ENCODE measurements at places on chromosomes 5 and 9.
A peak's percentile ranks its signal among the peaks of the same experiment; 100 is the strongest.

GRCh38 chr5:145991044-145991575, 54.7 kb downstream of the SH3RF2 start:
- DNase-seq: no peak

DNA sequence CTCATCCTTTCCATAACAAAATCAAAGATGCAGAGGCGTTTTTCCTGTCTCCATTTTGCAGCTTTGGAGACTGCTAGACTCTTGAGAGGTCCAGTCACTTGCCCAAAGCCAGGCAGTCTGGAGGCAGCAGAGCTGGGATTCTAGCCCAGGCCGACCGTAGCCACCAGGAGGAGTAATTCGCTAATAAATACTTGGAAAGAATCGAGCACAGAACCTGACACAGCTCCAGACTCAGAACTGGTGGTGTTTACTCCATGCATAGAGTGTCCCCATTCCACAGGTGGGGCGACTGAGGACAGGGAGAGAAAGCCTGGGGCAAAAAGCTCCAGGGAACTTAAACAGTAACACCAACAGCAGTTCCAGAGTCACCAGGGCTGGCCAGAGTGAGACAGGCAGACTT, 10.7 kb upstream of the CERCAM start:
- DNase-seq: no peak

DNA sequence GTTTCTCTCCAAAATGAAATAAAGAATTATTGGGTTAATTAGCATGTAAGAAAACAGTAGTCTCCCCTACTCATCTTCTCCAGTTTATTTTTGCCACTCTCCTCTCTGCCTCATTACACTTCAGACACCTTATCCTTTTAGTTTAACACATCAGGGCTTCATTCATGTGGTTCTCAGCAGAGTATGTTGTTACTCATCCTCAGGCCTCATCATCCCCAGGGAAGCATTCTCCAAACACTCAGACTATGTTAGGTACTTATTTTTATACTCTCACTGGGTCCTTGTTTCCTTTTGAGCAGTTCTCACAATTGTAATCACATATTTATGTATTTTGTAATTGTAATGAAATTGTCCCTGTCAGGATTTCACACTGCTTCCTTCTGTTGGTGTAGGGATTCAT, 470.5 kb downstream of the PDE4D start:
- DNase-seq: peak; percentile 20

- no peak for DNase-seq
Observed at GRCh38 chr9:134475011-134475790, 148.9 kb downstream of the RXRA start.

- DNase-seq: peak; percentile 31
Observed at GRCh38 chr5:36692791-36693763, 86.7 kb downstream of the SLC1A3 start.

GRCh38 chr5:156199045-156199444, 127.9 kb upstream of the SGCD start:
- DNase-seq: no peak

GRCh38 chr9:33623658-33624586, 99.9 kb downstream of the ANKRD18B start:
- DNase-seq: peak; percentile 88

DNA sequence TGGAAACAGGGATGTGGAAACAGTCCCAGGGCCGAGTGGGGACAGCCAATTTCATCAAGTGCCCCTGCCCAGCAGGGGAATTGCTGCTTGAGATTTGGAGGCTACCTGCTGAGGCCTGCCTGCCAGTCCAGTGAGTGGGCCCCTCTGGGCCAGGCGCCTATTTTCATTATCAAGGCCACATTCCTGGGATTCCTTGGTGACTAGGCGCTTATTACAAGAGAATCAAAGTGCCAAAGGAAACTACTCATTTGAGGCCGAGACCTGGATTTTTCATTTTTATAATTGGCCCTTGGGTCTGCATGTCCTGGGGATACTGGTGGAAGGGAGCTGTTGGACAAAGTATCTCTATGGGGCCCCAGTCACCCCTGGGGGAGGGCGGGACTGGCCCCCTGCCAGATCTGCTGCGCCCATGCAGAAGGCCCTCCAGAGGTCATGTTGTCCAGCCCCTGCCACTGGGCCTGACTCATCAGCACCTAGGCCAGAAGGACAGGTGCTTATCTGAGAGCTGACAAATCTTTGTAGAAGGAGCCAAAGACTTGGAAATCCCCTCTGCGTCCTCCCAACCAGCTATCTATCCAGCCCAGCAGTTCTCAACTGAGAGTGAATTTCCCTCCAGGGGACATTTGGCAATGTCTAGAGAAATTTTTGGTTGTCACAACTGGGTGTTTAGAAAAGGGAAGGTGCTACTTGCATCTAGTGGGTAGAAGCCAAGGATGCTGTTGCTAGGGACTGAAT, 45.6 kb downstream of the FOXI1 start:
- no peak for DNase-seq

GRCh38 chr9:33017283-33018041, 7.6 kb upstream of the DNAJA1 start:
- DNase-seq: no peak

DNA sequence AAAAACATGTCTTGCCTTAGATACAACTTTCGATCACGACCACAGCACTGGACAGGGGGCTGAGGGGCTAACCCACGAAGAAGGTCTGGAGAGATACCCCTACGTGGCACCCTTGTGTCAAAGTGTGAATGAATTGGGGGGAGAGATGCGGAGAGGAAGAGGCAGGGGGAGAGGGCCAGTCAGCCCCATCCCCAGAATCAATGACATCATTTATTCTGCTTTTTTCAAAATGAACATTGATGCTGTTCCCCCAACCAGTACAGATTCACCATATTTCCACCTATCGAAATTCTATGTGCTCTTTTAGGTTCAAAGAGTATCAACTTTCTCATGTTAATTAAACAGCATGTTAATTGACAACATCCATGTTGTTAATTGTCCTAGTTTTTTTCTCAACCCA, 32.4 kb downstream of the DAP start:
- no peak for DNase-seq

DNA sequence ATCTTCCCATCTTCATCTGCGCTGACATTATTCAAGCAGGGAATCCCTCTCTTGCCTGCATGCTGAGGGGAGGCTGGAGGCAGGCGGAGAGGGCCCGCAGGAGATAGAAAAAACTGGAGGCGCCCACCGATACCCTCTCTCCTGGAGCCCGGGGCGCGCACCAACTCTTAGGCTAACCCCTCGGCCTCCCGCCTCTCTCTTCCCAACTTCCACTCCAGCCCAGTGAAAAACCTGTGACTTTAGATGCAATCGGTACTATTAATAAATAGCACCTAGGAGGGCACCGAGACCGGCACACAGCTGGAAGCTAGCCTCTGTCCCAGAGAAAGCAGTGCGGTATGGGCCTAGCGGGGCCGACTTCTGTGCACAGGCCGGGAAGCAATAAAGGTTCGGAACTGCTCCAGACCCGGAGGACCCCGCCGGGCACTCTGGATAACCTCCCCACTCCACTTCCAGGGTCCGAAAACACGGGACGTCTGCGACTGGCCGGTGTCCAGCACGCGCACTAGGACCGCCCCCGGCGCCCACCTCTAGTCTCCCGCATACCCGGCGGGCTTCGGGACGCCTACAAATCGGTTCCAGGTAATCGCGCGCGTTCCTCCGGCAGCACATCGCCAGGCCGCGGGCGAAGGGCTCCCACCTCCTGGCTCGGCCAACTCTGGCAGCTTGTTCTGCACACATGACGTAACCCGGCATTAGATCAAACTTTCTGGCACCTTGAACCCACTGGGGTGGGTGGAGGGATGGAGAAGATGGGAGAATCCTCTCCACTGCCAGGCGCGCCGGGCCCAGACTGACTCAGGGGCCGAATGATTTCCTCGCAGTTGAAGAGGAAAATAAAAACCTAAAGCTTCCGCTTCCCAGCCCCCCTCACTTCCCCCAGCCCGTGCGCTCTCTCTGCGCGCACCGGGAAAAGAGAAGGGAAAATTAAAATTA, 1.4 kb downstream of the EFNA5 start:
- DNase-seq: peak; percentile 38

DNA sequence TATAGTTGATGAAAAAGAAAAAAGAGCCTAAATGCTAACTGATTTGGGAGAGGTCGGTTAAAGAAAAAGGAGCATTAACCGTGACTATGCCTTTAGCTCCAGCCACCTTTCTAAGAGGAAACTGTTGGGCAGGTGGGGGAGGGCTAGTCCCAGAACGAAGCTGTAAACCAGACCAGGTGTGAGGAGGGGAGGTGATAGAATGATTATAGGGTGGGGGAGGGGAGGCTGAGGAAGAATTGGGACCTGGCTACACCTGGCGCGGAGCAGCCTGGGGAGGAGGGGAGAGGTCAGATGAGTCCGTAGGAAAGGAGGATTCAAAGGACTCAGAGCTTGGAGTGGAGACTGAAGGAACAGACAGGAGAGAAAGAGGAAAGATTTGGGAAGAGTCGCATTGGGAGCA, 73.4 kb downstream of the PHAX start:
- no peak for DNase-seq

DNA sequence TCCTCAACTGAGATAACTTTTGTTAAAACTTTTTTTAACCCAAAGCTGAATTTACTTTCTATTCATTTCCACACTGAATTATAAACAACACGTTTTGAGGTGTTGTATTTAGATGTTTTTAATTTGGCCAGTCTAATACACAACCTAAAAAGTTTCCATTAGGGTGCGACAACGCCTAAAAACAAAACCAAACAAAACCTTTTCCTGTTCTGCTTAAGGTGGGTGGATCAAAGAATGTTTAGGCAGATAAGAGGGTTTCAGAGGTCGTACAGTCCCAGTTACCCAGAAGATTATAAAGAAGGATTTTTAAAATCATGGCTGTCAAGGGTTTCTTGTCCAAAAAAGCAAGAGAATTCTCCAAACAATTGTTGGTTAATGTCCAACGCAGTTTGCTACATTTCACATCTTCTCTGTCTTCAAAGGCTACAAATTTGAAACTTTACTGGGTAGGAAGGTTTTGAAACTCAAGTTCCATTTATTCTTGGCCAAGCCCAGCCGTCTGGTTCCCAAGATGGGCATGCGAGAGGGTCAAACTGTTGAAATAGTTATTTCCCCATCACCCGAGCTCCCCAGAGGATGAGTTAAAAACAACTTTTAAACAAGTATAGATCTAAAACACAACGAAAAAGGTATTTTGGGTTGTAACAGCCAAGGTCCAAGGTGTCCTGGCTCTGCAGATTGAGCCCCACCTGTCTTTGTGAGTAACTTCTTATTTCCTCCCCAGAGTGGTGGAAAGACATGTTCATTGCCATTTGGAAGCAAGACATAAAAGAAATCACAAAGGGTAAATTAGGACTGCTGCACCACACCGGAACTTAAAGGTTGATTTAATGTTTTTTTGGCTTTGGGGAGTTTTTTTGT, 122.8 kb upstream of the MAP3K1 start:
- DNase-seq: no peak

DNA sequence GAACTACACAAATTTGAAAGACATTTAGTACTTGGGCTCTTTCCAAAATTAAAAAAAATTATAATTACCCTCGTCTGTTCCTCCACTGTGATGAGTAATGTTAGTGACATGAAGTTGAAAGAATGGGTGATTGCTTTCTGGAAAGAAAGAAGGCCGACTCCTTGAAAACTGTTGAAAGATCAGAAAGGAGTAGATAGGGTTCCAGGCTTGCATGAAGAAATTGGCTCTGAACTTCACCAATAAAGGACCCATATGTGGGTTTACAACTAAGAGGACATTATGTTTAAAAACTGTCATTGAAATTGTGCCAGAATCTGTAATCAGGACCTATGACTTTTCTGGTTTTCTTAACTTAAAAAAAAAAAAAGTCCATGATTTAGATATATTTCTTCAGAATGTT, 20.7 kb upstream of the MOCS2 start:
- DNase-seq: no peak

DNA sequence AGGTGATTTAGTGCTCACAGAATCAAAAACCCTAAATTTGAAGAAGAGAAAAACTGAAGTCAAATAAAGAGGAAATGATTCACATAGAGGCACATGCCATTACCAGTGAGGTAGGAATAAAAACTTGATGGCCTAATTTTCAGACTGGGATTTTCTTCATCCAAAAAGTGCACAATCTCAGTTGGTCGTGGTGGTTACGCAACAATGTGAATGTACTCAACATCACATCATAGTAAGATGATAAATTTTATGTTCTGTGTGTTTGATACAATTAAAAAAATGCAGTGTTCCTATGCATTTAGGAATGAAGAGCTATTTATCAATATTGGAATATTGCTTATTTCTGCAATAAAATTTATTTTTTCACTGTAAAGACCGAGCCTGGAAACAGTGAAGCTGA, 60.7 kb downstream of the SV2C start:
- no peak for DNase-seq

- DNase-seq: no peak
Observed at GRCh38 chr9:133739408-133740280, 1.5 kb upstream of the SARDH start.

DNA sequence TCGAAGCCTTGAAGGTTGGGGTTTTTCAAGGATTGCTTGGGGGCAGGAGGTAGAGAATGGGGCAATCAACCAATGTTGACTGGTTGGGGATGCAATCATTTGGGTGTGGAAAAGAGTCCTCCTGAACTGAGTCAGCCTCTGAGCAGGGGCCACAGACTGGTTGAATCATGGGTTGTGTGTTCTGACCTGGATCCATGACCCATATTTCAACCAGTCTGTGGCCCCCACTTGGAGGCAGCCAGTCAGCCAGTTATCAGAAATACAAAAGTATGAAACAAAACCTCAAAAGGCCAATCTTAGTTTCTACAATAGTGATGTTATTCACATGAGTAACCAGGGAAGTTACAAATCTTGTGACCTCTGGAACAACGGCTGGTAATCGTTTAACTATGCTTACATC, 81.4 kb upstream of the RANBP6 start:
- no peak for DNase-seq

- no peak for DNase-seq
Observed at GRCh38 chr5:12246036-12246435, 341.8 kb upstream of the CTNND2 start.

DNA sequence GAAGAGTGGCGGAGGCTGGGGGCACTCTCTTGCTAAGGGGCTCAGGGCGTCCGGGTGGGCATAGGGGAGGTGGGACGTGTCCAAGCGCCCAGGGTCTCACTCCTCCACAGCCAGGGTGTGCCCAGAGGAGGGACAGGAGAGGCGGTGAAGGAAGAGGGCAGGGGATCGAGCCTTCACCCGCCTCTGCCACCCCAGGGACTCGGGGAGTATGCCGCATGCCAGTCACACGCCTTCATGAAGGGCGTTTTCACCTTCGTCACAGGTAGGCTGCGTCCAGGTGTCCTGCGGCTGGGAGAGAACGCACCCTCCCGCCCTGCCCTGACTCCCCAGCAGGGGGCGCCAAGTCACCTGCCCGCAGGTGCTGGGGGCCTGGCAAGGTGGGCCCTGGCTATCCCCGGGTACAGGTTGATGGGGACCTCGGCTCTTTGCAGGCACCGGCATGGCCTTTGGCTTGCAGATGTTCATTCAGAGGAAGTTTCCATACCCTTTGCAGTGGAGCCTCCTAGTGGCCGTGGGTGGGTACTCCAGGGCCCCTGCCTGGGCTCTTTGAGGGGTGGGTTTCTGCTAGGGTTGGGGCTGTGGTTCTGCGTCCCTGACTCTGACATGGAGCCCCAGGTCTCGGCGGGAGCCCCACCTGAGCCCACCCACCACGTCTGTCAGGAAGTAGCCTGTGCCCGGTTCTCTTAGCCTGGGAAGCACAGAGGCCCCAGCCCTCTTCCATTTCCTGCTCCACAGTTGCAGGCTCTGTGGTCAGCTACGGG, 552 bp downstream of the TMEM141 start:
- DNase-seq: peak; percentile 62

GRCh38 chr5:69206528-69207190, 17.3 kb downstream of the CENPH start:
- no peak for DNase-seq

GRCh38 chr5:171908638-171909037, 97.8 kb downstream of the FBXW11 start:
- DNase-seq: no peak

GRCh38 chr9:4654084-4654483, 8.0 kb upstream of the PLPP6 start:
- no peak for DNase-seq

- DNase-seq: no peak
Observed at GRCh38 chr9:88521308-88521707, 13.7 kb upstream of the NXNL2 start.
